Common myeloid progenitor, CD34-positive (primary cell): ENCODE measurements at places on chromosomes 1 and 21.

GRCh38 chr1:41920658-41921057 lies 1.9 kb upstream of the HIVEP3 start:
- no peak for DNase-seq

- DNase-seq: peak; percentile 70
Measured at GRCh38 chr1:25875154-25875855, at the start of gene PAQR7. Gene PAQR7, minus strand, starts transcription at chr1:25875708. Its CDS starts 11,869 bp downstream, at chr1:25863839.

GRCh38 chr1:58460469-58460868 lies 86.1 kb downstream of the OMA1 start:
- DNase-seq: peak; percentile 7

DNA sequence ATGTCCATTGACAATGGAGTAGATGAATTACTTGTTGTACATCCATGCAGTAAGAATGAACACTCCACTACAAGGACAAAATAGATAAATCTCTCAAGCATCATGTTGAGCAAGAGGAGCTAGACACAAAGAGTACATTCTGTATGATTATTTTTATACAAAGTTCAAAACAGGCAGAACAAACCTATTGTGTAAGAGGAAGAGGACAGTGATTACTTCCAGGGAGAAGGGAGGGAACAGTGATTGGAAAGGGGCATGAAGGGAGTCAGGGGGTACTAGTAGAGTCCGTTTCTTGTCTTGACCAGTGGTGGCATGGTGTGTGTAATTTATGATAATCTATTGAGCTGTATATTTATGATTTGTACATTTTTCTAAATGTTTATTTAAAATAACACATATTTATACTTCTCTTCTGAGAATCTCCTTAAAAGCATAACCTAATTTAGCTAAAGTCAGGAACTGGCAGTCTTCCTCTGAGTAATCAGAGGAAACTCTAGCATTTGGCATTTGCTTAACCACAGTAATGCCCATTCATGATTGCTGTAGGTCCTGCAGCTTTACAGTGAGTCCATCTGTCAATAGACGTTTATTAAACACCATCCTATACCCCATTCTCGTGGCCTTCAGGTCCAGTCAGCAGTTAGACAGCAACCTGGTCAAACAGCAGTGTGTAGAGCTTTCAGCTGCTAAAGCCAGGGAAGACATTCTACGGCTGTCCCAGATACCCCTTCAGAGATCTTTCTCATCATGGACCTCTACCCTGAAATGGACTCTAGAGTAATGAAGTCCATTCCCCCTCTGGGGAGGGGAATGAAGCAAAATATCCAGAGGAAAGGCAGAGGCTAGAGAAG lies 114.1 kb upstream of the GALNT2 start:
- no peak for DNase-seq

- peak; percentile 88 for DNase-seq
Measured at GRCh38 chr1:47437447-47438164, at the start of gene FOXD2. Gene FOXD2, plus strand, starts transcription at chr1:47438044. Its CDS starts 92 bp downstream, at chr1:47438136.

GRCh38 chr1:160835751-160836150 lies 26.9 kb downstream of the CD244 start:
- DNase-seq: peak; percentile 33

- DNase-seq: no peak
Measured at GRCh38 chr1:15616373-15617172, 685 bp upstream of the DDI2 start.

DNA sequence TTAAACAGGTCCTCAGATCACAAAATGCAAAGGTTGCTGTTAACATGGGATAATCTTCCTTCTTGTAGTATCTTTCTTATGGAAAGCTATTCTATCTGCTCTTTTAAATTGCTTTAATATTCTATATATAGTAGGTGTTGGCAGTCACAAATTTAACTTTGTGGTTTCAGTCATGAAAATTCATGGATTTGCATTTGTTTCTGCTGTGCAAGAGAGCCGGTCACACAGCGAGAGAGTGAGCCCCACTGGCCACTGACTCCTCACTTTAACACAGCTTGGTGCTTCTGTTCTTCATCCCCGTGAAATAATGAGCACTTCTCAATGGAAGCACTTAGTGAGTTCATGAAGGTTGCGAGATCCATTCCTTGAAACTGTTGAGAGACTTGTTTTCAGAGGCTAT lies 18.1 kb upstream of the BMP8A start:
- DNase-seq: no peak

DNA sequence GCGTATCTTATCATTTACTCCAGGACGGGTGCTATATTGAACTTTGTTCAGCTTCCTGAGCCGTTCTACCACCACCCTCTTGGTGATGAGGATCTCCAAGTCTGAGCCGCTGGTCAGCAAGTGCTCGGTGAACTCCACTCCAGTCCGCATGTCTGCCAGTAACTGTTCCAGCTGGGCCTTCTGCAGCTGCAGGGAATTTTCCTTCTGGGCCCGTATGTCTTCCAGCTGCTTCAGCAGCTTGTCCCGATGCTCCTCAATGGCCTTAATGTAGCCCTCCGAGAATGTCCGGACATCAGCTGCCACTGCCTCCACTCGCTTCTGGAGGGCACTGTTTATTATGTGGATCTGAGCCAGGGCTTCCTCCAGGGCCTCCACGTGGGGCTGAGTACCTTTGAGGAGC lies 3.4 kb downstream of the TRIM45 start:
- no peak for DNase-seq

GRCh38 chr1:211588711-211589110 lies 9.8 kb upstream of the SLC30A1 start:
- no peak for DNase-seq

DNA sequence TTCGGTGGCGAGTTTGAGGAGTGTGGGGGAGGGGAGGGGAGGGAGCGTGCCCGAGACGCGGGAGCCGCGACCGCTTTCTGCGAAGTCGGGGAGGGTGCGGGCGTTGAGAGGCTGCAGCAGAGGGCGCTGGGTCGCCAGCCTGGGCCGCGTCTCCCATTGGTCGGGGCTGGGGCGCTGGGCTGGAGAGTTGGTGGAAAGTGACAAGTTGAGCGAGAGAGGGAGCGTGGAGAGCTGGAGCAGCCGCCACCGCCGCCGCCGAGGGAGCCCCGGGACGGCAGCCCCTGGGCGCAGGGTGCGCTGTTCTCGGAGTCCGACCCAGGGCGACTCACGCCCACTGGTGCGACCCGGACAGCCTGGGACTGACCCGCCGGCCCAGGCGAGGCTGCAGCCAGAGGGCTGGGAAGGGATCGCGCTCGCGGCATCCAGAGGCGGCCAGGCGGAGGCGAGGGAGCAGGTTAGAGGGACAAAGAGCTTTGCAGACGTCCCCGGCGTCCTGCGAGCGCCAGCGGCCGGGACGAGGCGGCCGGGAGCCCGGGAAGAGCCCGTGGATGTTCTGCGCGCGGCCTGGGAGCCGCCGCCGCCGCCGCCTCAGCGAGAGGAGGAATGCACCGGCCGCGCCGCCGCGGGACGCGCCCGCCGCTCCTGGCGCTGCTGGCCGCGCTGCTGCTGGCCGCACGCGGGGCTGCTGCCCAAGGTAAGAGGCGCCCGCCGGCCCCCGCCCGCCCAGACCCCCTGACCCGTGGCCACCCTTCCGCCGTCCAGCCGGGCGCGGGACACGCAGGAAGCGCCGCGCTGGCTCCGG lies at the start of gene ROR1:
Gene ROR1 (plus strand): TSS at position 203 of the 802 bp plus-strand sequence.
- DNase-seq: peak; percentile 90
